ENCODE measurements at places on chromosomes 16 and 17. TPM values are rescaled to one million over a fixed set of nuclear protein-coding genes. Genes with fewer than 3 reads are reported as not detected.

Gene SPIRE2
- total RNA-seq = 2.3 TPM

Gene FKBP10
- 13.1 TPM for total RNA-seq

Gene NUP85
- 33.1 TPM for total RNA-seq

DNA sequence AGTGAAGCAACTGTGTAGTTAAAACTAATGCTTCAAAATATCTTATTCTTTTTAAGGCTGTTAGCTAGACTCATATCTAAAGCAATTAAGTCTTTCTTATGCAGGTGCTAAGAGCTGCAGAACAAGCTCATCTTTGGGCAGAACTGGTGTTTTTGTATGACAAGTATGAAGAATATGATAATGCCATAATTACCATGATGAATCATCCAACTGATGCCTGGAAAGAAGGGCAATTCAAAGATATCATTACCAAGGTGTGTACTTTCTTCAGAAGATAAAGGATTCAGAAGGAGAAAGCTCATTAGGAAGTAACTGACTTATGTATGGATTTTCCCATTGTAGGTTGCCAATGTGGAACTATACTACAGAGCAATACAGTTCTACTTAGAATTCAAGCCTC lies 23.9 kb downstream of the PTRH2 start:
- no peak overlapping the region for H3K4me3 ChIP-seq
- peaks cover 77% of the 10 kb centered on the region for H3K36me3 ChIP-seq
- no peaks in the 10 kb centered on the region for H3K4me1 ChIP-seq
- H3K27me3 ChIP-seq = no peaks in the 10 kb centered on the region

Gene GNAO1
- total RNA-seq = 3.4 TPM

DNA sequence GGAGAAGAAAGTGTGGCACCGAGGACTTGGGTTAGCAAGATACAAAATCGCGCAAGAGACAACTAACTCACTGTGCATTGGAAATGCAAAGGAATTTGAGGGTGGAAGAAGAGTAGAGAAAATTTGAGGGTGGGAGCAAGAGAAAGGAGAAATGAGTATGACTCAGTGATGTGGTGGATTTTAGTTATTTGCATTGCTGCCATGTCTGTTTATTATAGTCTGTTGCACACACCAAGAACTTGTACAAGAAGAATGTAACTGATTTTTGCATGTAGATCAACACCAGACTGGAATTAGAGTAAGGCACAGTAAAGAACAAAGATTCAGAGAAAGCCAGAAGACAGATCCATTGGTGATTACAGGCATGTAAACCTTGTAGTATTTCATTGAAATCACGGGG lies 71.6 kb upstream of the SMIM36 start:
- H3K4me1 ChIP-seq = no peaks in the 10 kb centered on the region
- H3K27ac ChIP-seq = no peak overlapping the region
- no peak for DNase-seq
- no peaks in the 10 kb centered on the region for H3K27me3 ChIP-seq

DNA sequence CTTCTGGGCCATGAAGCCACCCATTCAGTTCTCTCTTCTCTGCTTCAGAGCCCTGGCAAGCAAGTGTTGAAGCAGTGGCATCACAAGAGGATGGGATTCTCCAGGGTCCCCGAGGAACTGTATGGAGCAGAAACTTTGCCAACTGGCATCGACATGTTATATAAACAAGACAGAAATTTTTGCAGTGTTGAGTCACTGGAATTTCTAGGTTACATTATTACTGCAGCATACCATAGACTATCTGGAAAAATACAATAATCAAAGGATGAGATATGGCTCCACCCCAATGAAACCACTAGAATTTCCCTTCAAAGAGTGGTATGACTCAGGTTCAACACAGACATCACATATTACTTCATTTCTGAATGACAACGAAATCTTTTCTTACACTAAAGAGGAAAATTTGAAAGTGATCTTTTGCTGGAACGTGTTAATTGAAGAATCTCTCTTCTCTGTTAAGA lies 343.0 kb upstream of the DYNLRB2 start:
- H3K36me3 ChIP-seq = no peaks in the 10 kb centered on the region
- H3K27ac ChIP-seq = no peak overlapping the region
- H3K27me3 ChIP-seq = no peaks in the 10 kb centered on the region

DNA sequence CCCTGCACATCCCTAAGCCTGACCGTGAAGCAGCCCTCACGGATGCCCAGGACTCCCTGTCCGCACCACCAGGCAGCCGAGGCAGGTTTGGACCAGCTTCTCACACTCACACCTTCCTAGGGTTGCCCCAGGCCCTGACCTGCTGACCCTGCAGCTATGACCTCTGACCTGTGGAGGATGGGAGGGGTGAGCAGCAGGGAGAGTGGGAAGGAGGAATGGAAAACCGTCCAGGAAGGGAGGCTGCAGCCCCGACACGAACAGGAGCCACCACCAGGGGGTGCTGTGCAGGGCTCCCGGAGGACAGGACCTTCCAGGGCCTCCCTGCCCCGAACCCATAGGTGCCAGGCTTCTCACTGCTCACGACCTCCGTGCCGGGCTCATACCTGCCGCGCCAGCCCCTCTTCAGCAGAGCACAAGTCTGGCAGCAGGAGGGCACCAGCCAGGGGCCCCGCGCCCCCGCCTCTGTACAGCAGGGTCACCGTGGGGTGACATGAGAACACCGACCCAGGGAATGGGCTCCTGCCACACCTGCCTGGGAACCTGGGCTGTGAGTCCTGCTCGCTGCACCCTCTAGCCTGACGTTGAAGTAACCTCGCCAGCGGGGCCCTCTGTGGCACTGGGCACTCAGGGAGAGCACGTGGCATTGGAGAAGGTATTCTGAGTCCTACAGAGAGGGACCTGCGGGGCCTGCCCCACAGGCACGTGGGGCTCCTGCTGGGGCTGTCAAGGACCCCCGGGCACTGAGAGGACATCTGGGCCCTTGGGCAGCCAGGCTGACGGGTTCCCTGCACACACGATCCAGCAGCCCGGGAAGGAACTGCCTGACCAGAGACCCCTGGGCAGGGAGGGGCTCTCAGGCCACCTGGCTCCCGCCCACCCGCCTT lies 37.6 kb downstream of the CTU2 start:
- no peak overlapping the region for H3K4me3 ChIP-seq
- DNase-seq = peak; percentile 81
- no peaks in the 10 kb centered on the region for H3K4me1 ChIP-seq
- H3K27ac ChIP-seq = no peak overlapping the region
- H3K27me3 ChIP-seq = no peaks in the 10 kb centered on the region
- H3K36me3 ChIP-seq = no peaks in the 10 kb centered on the region
